ENCODE measurements at places on chromosomes 3 and 15.
A peak's percentile ranks its signal among the peaks of the same experiment; 100 is the strongest.

- no peak for DNase-seq
Measured at GRCh38 chr15:100901296-100901695, 17.9 kb upstream of the LRRK1 start.

- no peak for DNase-seq
Measured at GRCh38 chr3:37580237-37580636, 281.4 kb upstream of the CTDSPL start.

DNA sequence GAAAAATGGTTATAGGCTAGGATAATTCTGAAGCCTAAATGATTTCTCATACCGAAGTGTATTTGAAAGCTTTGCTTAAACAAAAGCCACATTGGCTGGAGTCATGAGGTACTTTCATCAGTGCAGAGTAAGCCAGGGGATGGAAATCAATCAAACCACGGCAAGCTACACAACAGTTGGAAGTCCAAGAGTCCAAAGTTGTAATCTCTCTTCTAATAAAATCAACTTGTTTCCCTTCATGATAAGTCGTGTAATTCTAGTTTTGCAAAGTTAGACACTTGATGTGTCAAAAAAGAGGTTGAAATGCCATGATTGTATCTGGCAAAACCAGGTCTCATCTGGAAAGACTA lies 250.5 kb upstream of the VEPH1 start:
- DNase-seq: no peak

DNA sequence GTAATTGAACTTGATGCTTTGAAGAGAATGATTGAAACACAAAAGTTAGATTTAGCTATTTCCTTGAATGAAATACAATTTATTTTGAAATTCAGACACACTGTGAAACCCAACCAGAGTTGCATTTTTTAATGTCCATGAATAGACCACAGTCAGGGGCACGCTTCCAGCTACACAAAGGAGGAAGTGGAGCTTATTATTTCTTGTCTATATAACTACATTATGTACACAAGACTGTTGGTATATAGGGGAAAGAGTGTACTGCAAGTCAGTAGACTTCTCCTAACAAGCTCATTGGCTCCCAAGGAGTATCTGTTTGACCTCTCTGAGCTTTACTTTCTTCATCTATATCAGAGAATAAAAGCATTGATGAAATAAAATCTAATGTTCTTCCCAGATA lies 326.2 kb downstream of the RYR3 start:
- no peak for DNase-seq

DNA sequence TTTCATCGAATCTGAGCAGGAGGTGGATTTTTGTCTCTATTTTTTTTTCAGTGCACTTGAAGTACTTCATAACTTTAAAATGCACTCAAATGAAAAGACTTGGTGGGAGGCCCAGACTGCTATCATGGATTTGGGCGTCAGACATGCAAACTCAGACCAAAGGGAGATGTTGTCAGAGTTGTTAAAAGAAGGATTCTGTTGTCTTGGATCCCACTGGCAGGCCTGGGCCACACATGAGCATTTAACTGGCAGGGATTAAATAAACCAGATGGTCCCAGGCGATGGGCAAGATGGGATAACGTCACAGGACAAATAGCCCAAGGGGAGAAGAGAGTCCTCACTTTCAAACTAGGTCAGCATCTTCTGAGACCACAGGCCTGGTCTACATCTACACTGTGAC lies 15.4 kb downstream of the RTP1 start:
- no peak for DNase-seq

DNA sequence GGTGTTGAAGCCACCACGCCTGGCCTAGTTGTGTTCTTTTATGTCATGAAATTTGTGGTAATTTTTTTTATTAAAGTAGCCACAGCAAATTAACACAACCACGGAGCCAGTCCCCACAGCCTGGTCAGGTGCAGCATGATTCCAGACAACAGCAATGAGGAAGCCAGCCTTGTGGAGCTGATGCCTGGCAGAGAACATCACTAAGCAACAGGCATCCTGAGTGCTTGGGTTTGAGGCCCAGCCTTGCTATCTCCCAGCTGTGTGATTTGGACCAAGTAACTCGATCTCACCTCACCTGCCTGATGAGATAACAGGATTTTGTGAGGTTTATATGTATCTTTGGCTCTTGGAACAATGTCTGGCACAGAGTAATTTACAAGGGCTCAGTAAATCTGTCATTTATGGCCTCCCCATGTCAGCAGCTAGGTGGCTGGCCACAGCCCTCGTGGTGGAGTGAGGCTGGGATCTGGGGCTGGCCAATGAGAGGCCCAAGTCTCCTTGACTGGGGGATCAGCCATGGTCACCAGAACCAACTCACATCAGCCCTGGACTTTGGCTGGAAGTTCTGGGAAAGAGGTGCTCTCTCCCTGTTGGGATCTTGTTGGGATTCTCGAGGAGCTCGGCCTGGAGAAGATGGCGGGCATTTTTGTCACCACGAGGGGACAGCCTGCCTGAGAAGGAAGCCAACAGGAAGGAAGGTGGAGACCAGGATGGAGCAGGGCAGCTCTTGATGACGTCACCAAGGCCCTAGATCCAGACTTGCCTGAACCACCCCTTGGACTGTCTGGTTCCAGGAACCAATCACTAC lies 22.8 kb upstream of the FLNB start:
- DNase-seq: no peak

DNA sequence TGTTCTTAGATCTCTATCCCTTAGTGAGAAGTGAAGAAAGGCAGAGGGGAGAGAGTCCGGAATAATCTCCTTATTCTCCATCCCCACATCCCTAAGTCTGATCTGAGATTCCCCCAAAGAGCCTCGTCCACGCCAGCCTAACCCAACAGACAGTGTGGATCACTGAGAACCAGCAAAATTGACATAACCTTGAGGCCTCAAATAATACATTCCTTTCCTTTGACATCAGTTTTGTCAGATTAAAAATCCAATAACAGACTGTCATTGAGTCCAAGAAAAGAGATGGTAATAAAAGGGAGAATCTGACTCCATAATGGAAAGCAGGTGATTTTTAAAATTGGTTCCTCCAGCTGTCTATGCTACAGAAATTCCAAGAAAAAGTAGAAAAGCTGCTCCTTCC lies 7.7 kb upstream of the SIAH2 start:
- DNase-seq: no peak

GRCh38 chr15:94338243-94338846 lies 107.0 kb downstream of the MCTP2 start:
- DNase-seq: no peak

GRCh38 chr3:43870120-43870519 lies 179.4 kb downstream of the ABHD5 start:
- DNase-seq: no peak

DNA sequence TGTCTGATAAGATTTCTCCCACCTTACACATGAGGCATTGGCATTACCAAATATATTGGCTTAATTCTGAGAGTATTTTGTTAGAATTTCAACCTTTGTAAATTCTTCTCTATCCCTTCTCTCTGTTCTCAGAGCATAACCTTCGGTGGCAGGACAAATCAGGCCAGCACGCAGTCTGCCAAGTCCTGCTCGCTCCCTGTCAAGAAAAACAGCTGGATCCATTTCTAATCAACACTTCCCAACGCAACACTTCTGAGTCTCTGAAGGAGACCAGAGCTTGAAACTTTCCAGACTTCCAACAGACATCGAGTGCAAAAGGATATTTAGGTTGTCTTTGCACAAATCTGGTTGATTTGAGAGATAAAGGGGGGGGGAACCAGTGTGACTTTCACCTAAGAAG lies 125.7 kb downstream of the SV2B start:
- no peak for DNase-seq

DNA sequence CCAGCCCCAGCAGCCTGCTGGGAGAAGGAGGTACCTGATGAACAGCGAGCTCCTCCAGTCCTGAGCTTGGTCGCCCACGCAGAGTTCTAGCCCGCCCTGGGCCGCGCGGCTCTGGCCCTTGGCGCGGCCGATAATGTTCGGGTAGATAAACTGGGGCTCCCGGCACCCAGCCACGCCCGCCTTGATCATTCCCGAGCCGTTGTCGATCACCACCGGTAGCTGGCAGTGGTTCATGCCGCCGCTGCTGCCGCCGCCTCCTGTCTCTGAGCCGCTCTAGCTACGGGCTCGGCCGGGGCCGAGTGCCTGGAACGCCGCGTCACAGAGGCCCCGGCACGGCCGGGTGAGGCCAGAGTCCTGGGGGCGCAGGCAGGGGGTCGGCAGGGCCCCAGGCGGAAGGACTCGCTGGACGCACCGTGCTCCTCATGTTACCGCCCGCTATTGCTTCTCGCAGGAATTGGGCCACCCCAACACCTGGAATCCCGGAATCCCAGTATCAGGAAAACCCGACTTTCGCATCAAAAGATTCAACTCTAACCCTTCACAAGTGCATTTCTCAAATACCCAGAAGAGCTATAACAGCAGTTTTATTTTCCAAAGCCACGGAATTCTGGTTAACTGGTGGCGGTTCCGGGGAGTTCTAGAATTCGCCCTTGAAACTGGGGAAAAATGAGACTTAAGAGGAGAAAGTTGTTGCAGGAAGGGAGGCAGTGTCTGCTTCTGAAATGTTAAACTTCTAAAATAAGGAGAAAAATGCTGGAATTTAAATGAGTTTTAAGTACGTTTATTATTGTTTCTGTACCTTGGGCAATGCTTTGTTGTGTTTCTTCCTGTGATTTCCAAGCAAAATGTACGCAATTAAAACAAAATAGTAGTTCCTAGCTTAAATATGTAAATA lies at the start of gene ACTRT3:
Gene ACTRT3, minus strand, starts transcription at position 275 of the 895 bp plus-strand sequence. Its CDS starts 41 bp downstream, at position 234.
- peak; percentile 87 for DNase-seq

DNA sequence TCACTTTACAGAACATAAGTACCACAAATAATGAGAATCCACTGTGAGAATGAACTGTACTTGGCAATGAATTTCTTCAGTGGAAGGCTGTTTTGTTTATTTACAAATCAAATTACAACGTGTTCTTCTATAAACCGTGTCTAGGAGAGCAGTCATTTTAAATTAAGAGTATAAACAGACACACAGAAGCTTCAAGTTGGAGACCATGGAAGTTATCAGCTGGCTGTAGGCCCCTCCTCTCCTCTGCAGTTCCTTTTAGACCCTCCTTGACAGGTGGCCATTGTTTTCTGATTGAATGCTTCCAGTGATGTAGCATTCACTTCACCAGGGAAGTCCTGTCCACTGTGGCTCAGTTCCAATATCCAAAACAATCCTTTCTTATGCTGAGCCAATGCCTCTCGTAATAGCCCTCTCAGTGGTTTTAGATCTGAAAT lies 7.3 kb upstream of the MAPK6 start:
- no peak for DNase-seq

GRCh38 chr15:66051833-66052232 lies 182.5 kb downstream of the RAB11A start:
- no peak for DNase-seq

DNA sequence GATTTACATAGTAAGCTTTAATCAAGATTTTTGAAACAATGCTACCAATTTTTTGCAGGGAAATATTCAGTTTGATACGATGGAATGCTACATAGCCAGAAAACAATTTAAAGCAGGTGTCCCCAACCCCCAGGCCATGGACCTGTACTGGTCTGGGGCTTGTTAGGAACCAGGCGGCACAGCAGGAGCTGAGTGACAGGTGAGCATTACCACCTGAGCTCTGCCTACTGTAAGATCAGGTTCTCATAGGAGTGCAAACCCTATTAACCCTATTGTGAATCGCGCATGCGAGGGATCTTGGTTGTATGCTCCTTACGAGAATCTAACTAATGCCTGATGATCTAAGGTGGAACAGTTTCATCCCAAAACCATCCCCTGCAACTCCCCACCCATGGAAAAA lies 322.6 kb upstream of the NECTIN3 start:
- no peak for DNase-seq

- peak; percentile 66 for DNase-seq
Measured at GRCh38 chr3:194397757-194398312, 1.2 kb downstream of the GP5 start.

DNA sequence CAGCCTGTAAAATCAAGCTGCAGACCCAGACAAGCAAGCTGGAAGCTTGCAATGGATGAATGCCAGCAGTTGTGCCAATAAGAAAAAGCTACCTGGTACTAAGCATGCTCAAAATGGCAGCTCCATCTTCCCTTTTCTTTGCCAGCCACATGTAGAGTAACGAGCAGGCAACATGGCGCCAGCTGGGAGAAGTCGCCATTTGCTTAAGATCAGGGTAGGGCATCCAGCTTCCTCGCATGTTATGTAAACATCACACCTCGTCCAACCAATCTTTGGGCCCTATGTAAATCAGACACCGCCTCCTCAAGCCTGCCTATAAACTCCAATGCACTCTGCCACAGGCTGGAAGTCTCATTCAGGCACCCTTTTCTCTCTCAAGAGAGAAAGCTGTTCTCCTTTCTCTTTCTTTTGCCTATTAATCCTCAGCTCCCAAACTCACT lies 973.9 kb downstream of the FHIT start:
- DNase-seq: no peak

DNA sequence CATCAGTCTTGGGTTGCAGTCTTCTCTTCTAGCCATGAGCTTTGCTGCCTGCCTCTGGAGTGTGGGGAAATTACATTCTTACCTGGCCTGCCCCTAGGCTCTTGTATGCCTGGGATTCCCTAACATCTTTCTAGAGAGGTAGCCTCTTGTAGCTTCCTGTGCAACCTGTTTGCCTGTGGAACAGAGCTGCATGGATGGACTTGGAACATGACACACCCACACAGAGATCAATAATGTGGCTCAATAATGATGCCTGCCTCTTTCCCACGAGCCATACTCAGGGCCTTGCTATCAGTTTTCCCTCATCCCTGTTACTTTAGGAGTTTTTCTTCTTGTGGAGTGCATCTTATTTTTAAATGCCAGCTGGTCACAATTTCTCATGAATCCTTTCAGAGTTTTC lies 11.4 kb downstream of the CHCHD6 start:
- no peak for DNase-seq

- no peak for DNase-seq
Measured at GRCh38 chr3:72123908-72124441, 339.0 kb upstream of the PROK2 start.

DNA sequence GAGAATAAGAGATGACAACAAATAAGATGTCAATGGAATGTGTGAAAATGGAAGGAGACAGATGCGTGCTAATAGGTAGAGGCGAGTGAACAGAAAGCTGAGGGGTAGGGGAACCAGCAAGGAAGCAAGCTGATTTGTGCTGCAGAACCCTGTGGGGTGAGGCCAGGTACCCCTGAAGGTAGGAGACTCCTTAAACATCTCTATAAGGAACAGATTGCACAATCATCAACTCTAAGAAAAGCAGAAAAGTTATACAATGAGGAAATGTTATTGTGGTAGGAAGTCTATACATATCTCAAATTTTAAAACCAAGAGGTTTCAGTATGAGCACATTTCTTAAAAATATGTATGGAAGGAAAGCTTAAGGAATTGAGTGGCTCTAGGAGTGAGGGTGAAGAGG lies 315.0 kb upstream of the TPM1 start:
- no peak for DNase-seq

DNA sequence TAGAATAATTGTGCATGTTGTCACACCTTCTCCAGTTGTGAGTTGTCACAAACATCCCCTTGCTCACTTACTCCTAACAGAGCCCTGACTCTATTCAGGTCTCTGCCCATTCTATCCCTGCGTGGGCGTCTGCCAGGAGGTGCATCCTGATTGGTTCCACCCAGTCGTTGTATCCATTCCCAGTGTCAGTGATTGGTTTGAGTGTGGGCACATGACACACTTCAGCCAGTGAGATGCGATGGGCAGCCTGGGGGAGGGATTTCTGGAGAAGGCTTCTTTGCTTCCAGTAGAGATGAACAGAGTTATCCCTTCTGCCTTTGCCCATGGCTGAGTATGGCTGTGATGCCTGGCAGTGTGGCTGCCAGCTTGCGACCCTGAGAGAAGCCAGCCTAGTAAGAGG lies 18.7 kb downstream of the PXYLP1 start:
- no peak for DNase-seq

- DNase-seq: no peak
Measured at GRCh38 chr15:83850501-83851245, 196.8 kb downstream of the ADAMTSL3 start.

GRCh38 chr15:96947296-96948229 lies 617.1 kb downstream of the NR2F2 start:
- DNase-seq: no peak

GRCh38 chr3:54621184-54621583 lies 306.7 kb downstream of the LRTM1 start:
- DNase-seq: no peak
